ENCODE measurements at places on chromosomes 13 and 19. TPM values are rescaled to one million over a fixed set of nuclear protein-coding genes. Genes with fewer than 3 reads are reported as not detected.
A peak's percentile ranks its signal among the peaks of the same experiment; 100 is the strongest.

GRCh38 chr19:48591021-48591420 lies 15.5 kb upstream of the SPACA4 start:
- no peaks in the 10 kb centered on the region for H3K27me3 ChIP-seq
- no peak for DNase-seq
- no peaks in the 10 kb centered on the region for H3K4me1 ChIP-seq
- no peaks in the 10 kb centered on the region for H3K36me3 ChIP-seq
- no peak overlapping the region for H3K27ac ChIP-seq
- H3K4me3 ChIP-seq, result no peak overlapping the region

- H3K27me3 ChIP-seq, result no peaks in the 10 kb centered on the region
Measured at GRCh38 chr13:65387743-65388347, 1842.3 kb downstream of the PCDH9 start.

- no peak for DNase-seq
- no peaks in the 10 kb centered on the region for H3K27me3 ChIP-seq
- no peak overlapping the region for H3K4me3 ChIP-seq
- H3K36me3 ChIP-seq, result no peaks in the 10 kb centered on the region
- H3K4me1 ChIP-seq, result no peaks in the 10 kb centered on the region
Measured at GRCh38 chr13:24004971-24005370, 107.7 kb upstream of the C1QTNF9B start.

DNA sequence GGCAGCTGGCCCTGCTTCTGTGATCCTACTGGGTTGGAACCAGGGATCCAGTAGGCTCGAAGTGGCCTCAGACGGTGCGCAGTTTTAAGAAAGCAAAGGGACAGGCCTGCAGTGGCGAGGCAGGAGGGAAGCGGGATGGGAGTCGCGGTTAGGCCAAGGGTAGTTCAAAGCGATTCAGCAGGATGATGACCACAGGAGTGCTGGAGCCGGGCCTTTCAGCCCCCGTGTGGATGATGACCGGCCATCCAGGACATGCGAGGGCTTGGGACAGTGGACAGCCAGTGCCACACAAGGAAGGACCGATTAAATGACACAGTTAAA lies 854 bp downstream of the RNASEH2B start:
- no peak for DNase-seq
- H3K4me3 ChIP-seq, result peak overlapping the region; percentile 89
- H3K27ac ChIP-seq, result peak overlapping the region; percentile 86
- H3K36me3 ChIP-seq, result no peaks in the 10 kb centered on the region
- H3K27me3 ChIP-seq, result no peaks in the 10 kb centered on the region
- no peaks in the 10 kb centered on the region for H3K4me1 ChIP-seq

DNA sequence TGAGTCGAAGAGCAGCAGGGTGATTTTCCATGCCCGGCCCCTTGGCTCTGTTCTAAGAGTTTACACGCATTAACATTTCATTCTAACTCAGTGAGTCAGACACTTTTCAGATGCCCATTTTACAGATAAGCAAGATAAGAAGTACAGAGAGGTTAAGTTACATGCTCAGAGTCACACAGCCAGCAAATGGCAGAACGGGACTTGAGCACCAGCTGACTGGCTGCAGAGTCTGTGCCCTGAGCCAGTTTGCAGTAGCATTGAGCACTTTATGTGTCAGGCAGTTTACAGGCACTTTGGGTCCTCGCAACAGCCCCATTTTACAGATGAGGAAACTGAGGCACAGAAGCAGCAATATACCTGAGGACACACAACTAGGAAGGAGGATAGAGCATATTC lies 19.0 kb downstream of the CCDC8 start:
- no peak overlapping the region for H3K27ac ChIP-seq
- H3K4me1 ChIP-seq, result no peaks in the 10 kb centered on the region
- H3K36me3 ChIP-seq, result no peaks in the 10 kb centered on the region

DNA sequence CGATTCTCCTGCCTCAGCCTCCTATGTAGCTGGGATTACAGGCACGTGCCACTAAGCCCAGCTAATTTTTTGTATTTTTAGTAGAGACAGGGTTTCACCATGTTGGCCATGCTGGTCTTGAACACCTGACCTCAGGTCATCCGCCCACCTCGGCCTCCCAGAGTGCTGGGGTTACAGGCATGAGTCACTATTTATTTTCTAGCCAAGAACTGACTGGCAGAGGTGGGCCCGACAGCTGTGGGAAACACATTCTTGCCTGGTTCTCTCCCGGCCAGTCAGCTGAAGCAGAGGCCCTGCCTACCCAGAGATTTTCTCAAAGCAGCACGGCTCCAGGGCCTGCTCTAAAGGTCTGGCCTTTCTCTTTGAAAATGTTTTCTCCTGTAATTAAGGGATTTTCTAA lies 108.0 kb downstream of the KCTD15 start:
- H3K4me3 ChIP-seq, result no peak overlapping the region
- no peaks in the 10 kb centered on the region for H3K4me1 ChIP-seq
- no peaks in the 10 kb centered on the region for H3K27me3 ChIP-seq
- H3K27ac ChIP-seq, result no peak overlapping the region
- DNase-seq, result peak; percentile 29

DNA sequence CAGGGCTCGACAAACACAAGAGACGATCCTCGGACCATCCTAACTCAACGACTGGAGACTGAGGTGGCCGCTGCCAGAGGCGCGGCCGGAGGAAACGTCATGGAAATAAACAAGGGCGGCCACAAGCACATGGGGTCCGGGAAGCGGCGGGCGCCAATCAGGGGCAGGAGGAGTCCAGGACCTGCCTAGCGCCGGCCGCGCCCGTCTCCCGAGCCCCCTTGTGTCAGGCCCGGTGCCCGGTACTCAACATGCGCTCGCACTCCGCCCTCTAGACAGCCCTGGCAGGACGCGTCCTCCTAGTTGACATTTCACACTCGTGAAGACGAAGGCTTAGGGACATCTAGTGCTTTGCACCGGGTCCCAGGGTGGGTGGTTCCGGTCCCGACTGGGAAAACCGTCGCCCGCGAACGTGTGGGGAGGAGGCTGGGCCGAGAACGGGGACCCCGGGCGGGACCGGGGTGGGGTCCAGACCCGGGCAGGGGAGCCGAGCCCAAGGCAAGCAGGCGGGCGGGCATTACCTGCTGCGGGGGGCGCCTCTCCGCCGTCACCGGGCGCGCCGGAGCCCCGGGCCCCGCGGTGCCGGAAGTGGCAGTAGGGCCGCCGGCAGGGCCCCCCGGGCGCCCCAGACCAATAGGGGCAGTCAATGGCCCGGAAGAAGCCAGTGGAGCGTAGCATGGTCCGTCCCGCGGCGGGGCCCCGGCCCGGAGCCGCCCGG lies 442 bp downstream of the REXO1 start:
- H3K4me3 ChIP-seq, result peak overlapping the region; percentile 93
- DNase-seq, result no peak
- peaks cover 32% of the 10 kb centered on the region for H3K4me1 ChIP-seq

The ZNF844 gene
- total RNA-seq, result 16.2 TPM

The CABP5 gene
- total RNA-seq, result not detected

The ZNF90 gene
- 4.5 TPM for total RNA-seq

The CXCL17 gene
- 2.4 TPM for total RNA-seq
